Fibroblast of skin of right quadriceps (primary cell): ENCODE measurements at places on chromosomes 1 and 21.

DNA sequence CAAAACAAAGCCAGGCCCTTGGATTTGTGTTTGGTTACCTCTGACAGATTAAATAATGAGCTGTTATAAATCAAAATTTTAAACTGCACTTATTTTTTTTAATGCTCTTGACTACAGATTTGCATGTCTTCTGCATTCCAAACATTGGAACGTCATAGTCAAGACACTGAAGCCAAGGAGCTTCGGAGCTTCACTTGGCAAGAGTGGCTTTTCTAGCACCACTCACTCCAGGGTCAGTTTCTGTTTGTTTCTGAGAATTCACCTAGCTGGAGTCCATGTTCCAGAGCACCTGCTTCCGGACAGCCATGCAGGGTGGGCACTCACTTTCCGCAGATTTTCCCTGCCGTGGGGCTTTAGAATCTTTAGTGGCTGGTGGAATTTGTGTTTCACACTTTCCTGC is 202.9 kb downstream of the ZP4 start:
- no peak for DNase-seq

DNA sequence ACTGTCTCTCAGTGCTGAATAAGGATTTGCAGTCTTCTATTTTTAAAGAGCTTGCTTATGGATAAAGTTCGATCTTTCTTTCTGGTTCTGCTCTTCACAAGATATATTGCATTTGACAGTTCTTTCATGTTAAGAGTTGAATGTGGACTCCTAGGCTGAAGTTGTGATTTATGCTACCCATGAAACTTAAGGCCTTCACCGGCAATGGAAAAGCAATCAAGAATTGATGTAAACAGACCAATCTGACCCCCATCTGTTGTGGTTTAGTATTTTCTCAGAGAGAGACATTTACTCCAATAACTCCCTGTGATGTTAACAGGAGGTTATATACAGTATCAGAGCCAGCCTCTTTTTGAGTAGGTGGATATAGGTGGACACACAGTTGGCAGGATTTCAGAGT is 165.8 kb downstream of the PAPPA2 start:
- DNase-seq = no peak

DNA sequence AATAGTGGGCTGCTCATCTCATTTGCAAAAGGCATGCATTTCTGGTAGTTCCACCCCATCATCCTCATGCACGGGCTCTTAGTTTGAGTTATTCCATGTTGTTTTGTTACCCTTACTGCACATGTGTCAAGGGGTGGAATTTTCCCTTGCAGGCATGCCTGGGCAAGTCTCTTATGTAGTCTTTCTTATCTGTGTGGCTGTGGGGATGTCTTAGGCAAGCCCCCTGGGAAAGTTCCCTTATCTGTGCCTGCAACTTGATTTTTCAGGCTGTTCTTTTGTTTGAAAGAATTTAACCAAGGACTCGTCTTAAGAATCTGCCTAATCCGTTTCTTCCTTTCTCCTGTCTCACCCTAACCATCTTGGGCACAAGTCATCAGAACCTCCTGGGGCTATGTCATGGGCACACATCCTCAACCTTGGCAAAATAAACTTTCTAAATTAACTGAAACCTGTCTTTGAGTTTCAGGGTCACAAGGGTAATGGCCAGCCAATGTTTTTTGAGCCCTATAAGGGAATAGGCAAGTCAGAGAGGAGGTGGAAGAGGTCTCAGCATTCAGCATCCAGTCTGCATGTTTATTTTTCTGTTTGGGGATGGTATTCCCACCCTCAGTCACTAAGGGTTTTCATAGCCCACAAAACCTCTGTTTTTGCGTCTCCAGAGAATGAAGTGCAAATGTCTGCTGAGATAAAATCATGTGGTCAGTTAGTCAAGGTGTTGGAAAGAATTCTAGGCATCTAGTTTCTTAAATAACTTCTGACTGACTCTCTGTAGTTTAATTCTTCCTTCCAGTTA is 579.7 kb downstream of the PLA2G4A start:
- DNase-seq = no peak

- no peak for DNase-seq
Measured at GRCh38 chr1:150493175-150493574, 6.0 kb downstream of the TARS2 start.

- no peak for DNase-seq
Measured at GRCh38 chr1:236334893-236335545, 53.3 kb upstream of the ERO1B start.

DNA sequence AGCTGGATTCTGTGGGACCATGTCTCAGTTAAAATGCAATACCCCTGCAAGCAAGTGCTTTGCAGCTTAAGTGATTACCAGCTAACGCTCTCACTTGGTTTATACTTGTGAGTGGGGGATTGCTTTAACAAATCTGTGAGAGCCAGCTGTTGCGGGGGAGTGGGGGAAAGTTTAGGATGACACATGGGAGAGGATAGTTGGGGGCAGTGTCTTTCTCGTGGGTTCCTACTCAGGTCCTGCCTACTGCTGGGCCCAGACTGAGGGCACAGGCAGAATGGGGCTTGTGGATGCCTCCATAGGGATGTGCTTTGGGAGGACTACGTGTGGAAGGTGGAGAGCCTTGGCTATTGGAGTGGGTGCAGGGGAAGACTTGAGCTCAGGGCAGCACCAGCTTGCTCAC is 60.1 kb downstream of the ELK4 start:
- DNase-seq = no peak

GRCh38 chr1:205766570-205766969 is 8.7 kb downstream of the RAB29 start:
- DNase-seq = no peak

- peak; percentile 33 for DNase-seq
Measured at GRCh38 chr1:7250176-7250575, 464.9 kb downstream of the CAMTA1 start.

GRCh38 chr1:9340172-9340854 is 47.6 kb downstream of the SPSB1 start:
- no peak for DNase-seq

GRCh38 chr1:97630948-97631347 is 289.9 kb downstream of the DPYD start:
- no peak for DNase-seq

DNA sequence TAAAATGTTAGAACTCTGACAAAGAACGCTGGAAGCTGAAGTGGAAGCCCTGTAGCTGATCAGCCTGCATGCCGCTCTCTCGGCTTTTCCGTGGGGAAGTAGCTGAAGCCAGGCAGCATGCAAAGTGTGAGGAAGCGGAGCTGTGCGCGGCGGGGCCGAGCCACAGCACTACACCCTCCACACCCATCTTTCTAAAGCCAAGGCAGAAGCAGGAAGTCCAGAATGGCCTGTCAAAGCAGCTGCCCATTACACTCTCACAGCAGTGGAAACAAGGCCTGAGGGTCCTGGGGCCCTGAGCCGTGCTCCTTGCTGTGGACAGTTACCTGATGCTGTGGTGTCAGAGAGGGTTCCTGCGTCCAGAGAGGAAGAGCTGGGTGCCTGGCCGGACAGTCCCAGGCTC is 69.6 kb downstream of the UBR4 start:
- no peak for DNase-seq

DNA sequence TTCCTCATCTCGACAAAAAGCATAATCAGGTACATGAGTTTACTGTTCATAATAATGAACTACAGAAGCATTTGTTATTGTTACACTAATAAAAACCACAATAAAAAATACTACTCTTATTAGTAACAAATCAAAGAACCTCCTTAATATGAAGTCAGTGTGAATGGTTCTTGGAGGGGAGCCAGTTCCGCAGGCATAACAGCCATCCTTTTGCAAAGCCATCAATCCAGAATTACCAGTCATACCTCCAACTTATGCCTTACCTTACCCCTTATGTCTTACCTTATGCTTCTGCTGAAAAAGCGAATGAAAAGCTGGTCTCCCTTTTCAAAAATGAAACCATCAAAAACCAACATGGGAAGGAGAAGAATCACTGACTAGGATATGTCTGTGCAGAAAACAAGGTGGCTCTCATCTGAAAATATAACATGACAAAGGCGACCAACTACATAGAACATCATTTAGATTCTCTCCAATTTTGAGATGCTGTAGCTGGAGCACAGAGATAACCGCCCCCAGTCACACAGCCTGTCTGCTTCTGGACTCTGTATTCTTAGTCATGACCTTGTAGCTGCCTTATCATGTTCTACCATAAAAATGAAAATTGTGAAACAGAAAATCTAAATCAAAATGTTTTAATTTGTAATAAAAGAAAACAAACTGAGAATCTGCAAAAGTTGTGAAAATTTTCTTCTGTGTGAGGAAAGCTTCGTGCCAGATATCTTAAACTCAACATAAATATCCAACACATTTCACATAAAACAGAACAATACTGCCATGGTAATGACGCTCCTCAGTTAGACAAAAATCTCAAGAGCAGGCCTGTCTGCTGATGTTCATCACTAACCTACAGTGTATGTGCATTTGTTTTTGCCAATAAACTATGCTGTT is 438.2 kb downstream of the SMYD3 start:
- DNase-seq = no peak

DNA sequence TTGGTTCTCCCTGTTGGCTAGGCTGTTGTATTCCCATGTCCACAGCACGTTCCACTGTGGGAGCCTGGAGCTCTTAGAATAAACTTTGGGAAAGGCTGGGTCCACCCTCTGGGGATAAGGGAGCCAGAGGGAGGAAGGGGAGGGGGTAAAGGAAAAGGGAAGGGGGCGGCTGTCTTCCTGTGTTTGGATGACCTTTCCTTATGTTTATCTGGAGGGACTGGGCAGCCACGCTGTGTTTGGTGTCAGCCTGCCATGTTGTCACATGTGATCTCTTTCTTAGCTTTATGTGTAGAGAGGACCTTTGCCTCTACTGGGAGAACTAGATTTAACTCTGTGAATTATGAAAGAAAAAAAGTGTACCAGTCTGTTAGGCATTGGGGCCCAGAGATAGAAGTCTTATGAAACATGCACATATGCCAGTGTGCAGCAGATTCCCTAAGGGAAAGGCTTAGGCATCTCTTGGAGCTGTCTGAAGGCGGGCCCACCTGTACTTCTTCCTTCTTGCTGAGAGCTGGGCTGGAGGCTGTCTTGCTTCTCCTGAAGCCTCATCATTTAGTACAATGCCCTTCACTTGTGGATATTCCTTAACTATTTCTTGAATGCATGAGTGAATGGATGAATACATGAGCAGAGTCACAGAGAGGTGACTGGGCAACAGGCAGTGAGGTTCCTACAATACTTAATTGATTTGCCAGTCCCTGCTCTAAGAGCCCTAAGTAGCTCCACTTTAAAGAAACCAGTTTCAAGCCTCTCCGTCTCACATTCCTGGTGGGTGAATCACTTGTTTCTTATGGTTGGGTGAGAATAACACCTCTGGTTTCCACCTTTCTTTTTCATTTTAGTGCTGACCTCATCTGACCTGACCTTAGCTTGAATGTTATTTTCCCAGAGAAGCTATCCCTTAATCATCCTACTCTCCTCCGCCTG is 62.5 kb upstream of the ARHGAP29 start:
- peak; percentile 60 for DNase-seq

- DNase-seq = peak; percentile 45
Measured at GRCh38 chr1:22710701-22711049, at the start of gene EPHB2. EPHB2 (plus strand) TSS chr1:22710839; CDS start chr1:22710983, 144 bp downstream.

GRCh38 chr1:240058049-240058448 is 33.6 kb upstream of the FMN2 start:
- no peak for DNase-seq

- no peak for DNase-seq
Measured at GRCh38 chr21:22438428-22439086, 1440.3 kb downstream of the NCAM2 start.

- no peak for DNase-seq
Measured at GRCh38 chr1:172342584-172343239, 77.8 kb upstream of the C1orf105 start.

- DNase-seq = no peak
Measured at GRCh38 chr1:43352351-43352705, 6.5 kb upstream of the CDC20 start.

DNA sequence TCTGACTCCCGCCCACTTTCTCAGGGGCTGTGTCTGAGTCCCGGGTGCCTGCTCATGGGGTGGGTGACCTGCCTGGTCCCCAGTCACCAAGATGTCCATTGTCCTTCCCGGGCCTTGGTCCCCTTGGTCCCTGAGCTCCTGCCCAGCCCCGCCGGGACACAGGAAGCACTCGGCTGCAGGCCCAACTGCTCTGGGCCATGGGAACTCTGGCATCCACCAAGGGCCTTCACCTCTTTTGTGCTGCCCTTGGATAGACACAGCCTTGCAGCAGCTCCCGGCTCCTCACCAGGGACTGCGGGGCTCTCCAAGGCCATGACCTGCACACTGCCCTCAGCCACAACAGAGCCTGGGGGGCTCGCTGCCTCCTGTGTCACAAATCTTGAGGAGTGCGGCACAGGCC is 22.1 kb upstream of the MX1 start:
- DNase-seq = no peak

- DNase-seq = no peak
Measured at GRCh38 chr1:5910666-5911065, 81.6 kb downstream of the NPHP4 start.

- DNase-seq = no peak
Measured at GRCh38 chr1:101463195-101463594, 226.4 kb downstream of the S1PR1 start.

GRCh38 chr21:28325618-28326017 is 667.1 kb downstream of the LTN1 start:
- DNase-seq = no peak

DNA sequence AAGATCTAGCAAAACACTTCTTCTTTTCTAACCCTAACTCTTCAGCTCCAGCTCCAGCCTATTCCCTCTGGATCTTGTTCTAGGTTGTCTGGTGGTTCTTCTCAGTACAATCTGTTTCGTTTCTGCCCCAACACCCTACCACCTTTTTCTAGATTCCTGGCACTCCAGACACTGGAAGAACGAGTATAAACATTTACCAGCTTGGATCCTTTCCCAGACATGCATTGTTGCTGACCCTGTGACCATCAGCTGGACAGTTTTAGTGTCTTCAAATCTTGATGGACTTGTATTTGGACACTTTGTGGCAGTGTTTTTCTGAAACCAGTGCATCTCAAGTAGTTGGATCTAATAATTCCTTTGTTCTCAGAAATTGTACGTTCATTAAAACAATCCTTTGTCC is 30.6 kb upstream of the CACNA1E start:
- no peak for DNase-seq

GRCh38 chr1:58062635-58063034 is 483.9 kb downstream of the OMA1 start:
- DNase-seq = peak; percentile 18

GRCh38 chr21:15159382-15160020 is 94.7 kb upstream of the NRIP1 start:
- DNase-seq = no peak

DNA sequence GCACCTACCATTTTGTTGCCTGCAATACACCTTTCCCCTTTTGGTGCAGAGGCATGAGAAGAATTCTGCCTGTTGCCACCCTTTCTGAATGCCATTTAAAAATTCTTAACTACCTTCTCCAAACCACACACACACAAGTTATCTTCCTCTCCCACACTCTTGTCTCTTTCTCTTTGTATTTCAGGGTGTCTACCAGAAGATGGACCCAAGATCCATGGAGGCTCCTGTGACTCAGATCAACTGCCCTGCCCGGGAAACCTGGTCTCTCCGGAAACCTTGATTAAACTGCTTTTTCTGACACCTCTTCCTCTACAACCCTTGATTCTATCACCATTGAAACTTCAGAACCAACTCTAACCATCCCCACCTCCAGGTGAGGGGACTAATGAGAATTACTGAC is 2.4 kb upstream of the TARS2 start:
- DNase-seq = peak; percentile 34

GRCh38 chr1:25615172-25615541 is 1.4 kb upstream of the MAN1C1 start:
- no peak for DNase-seq

GRCh38 chr1:234478152-234478480 is 863 bp downstream of the TARBP1 start:
- DNase-seq = no peak
